Fibroblast of skin of right biceps (primary cell): ENCODE measurements at places on chromosomes 7 and 10.

DNA sequence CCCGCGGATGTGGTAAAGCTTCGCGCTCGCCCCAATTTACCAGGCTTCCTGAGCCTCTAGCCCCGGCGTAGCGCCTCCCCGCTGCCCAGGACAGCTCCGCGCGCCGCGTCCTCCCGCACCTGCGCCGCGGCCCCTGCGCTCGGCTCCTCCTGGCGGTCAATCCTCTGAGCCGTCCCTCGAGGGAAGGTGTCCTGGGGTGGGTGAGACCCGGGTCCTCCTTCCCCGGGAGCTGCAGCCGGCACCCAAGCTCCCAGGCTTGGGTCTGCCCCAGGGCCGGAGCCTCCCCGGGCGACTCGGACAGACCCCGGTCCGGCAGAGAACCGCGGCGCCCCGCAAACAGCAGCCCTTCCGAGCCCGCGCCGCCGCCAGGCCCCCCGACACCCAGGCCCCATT lies 512 bp downstream of the OSBPL3 start:
- peak; percentile 70 for DNase-seq

DNA sequence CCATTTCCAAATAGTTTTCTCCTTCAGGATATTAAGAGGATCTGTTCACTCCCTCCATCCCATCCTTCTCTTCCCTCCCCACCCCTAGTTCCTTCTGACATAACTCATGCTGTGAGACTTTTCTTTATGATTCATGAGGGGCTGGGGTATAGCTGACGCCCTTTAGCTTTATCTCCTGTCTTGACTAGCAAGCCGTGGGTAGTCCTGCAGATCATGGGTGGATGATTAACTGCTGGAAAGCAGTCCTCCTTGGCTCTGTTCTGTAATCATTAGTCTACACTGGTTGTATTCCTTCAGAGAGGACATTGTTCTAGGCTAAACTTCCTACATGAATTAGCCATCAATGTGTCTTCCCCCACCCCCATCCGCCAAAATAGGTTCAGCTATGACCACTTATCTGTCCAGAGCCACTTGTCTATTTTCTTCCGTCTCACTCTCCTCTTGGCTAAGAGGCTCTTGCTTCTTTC lies 135.4 kb downstream of the LRRC4 start:
- DNase-seq, result no peak

- no peak for DNase-seq
These were observed 4.2 kb downstream of the MNX1 start for GRCh38 chr7:157006205-157006747.

GRCh38 chr10:125419831-125420230 lies 259.5 kb upstream of the CTBP2 start:
- DNase-seq, result no peak

DNA sequence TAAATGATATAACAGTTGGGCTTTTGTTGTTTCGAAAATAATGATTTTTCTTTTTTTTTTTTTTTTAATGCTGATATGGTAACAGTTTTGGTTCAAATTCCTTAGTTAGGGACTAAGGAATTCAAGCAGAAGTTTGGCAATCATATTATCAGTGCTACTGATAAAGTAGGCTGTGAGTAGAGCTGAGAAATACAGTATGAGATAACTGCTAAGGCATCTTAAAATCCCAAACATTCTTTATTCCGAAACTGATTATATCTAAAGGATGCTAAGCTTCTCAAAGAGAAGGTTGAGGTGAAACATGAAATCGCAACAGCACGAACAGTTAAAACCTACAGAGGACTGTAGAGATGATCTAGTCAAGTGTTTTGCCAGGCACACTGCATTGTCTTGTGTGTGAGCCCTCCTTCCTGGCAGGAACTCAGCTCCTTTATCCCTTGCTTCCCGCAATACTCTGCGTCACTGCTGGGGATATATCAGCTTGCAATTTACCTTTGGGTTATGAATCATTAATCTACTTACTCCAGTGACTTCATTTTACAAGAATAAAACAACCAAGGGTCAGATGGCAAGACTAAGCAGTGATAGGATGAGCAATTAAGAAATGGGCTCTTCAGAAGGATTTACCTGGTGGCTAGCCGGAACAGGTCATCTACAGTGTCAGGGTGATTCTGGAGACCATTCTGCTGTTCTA lies 36.7 kb downstream of the IRF5 start:
- no peak for DNase-seq

GRCh38 chr7:68304536-68304935 lies 1293.7 kb upstream of the AUTS2 start:
- no peak for DNase-seq

GRCh38 chr10:110310741-110311140 lies 6.0 kb upstream of the SMNDC1 start:
- no peak for DNase-seq

GRCh38 chr10:32237644-32238345 lies 109.2 kb downstream of the EPC1 start:
- DNase-seq, result peak; percentile 78

DNA sequence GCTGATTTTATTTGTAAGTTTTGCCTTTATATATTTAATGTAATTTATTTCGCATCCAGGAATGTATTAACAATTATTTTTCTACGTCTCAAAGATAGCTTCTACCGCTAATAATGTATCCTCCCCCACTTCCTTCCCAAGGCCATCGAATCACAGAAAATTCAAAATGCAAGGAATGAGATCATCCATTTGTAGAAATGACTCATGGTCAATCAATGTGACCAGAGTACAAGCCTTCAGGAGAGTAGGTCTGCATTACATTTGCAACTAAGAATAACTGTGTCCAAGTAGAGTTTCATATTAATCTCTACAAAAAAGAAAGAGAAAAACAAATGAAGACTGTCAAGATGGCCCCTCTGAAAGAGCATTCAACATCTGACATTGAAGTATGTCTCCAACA lies 205.9 kb upstream of the PHF14 start:
- DNase-seq, result peak; percentile 5

- DNase-seq, result peak; percentile 52
These were observed 31.7 kb downstream of the HTRA1 start for GRCh38 chr10:122492999-122493481.

DNA sequence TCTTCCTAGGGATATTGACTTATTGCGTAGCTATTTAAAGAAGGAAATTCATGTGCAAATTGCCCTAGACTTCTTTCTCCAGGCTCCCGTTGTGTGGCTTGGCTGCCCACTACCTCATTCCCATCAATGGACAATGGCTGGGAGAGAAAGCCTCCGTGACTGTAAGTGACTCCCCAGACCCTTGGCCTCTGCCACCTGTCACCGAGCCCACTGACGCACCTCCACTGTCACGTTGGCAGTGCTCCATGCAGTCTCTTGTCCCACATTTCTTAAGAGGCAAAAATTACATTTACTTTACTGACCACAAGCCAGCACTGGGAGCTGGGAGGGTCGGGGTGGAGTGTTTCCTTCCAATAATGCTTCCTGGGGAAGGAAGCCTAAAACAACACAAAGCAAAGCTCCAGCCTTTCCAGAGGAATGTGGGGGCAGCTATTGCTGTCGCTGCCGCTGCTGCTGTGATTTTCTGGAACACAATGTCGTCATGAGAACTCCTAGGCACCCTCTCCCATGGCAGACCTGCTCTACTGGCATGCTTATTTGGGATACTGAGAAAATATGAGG lies 89.7 kb upstream of the STEAP1B start:
- peak; percentile 63 for DNase-seq
